Right cardiac atrium (tissue), 5 donors: ENCODE measurements at places on chromosomes 16 and 17. TPM values are rescaled to one million over a fixed set of nuclear protein-coding genes. Genes with fewer than 3 reads are reported as not detected.

The SLC5A10 gene
- total RNA-seq = 2.3 TPM

The MT1E gene
- 64.1 TPM for total RNA-seq

The OR4D1 gene
- total RNA-seq = not detected

The MEFV gene
- 0.91 TPM for total RNA-seq

The ABCA6 gene
- 44.1 TPM for total RNA-seq

The KRT20 gene
- total RNA-seq = not detected

The MT1G gene
- total RNA-seq = not detected

The CLEC18A gene
- total RNA-seq = 0.59 TPM

The SOX8 gene
- 2.0 TPM for total RNA-seq
